ENCODE measurements at places on chromosomes 1 and 21.

- no peak for DNase-seq
Measured at GRCh38 chr1:194830387-194830786, 1644.0 kb upstream of the B3GALT2 start.

DNA sequence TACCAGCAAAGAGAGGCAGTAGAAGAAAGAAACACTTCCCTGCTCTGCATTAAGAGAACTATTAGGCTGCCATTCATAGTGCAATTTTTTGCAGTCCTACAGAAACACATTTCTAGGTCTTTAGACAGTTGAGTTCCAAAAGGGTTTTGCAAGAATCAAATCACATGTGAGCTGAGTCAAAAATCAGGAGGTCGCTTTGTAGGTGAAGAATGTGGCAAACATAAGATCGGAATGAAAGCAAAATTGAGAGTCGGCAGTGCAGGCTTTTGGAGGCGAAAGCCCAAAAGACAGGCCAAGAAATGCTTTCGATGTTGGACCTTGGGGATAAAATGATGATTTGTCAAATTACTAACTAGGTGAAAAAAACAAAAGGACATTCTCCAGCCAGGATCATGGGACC is 213.5 kb upstream of the NRIP1 start:
- no peak for DNase-seq

DNA sequence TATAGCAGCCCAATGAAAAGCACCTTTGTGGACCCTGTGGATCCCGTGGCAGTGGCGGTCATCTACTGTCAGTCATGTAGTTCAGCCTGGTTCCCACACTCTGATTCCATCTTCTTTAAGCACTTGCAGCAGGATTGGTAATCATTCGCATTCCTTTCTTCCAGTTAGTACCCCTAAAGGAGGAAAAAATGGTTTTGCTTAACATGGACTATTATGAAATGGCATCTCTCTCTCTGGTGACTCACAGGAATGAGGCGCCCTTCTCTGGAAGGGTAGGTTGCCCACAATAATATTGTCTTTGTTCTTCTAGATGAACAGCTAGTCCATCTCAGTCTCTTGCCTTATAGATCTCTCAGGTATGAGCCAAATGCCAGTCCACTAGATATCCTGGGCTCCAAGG is 127.9 kb upstream of the MROH9 start:
- DNase-seq, result no peak

DNA sequence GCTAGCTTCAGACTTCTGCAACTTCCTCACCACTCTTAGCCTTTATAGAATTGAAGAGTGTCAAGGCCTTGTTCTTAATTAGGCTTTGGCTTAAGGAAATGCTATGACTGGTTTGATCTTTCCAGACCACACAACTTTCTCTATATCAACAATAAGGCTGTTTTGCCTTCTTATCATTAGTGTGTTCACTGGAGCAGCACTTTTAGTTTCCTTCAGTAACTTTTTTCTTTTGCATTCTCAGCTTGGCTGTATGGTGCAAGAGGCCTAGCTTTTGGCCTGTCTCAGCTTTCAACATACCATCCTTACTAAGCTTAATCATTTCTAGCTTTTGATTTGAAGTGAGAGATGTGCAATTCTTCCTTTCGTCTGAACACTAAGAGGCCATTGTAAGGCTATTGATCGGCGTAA is 8.6 kb downstream of the PRKACB start:
- no peak for DNase-seq

DNA sequence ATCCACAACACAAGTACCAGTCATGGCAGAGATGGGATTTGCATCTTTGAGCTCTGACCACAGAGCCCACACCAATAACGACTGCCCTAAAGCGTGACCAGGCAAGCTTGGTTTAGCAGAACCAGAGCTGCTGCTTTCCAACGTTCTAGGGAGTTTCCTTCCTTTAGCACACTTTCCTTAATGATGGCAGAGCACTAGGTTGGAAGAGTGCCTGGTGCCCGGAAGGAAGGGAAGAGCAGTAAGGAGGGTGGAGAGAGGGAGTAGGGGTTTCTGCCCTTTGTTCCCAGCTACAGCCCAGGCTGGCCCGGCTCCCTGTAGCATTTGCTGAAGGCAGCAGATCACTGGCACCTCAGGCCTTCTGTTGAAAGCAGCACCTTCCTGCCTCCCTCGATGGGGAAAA is 6.1 kb upstream of the EVA1C start:
- no peak for DNase-seq

GRCh38 chr1:211701733-211702132 is 26.3 kb upstream of the NEK2 start:
- no peak for DNase-seq

GRCh38 chr1:53073868-53074311 is 11.9 kb downstream of the PODN start:
- no peak for DNase-seq

DNA sequence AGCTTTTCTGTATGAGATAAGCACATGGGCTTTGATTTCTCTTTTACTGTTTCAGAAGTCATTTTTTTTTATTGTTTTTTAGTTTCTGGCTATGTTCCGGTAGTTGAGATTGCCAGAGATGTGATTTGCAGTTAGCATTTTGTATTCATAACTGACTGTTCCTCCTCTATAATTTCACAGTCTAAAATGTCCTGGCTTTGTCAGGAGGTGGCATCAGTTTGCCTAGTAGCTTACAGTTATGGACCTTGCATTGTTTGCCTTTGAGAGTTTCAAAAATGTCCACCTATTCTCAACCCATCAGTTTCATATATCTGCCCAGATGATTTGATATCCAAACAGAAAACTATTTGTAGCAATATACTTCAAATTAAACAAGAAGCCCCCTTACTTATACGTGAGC is 39.5 kb upstream of the ST6GALNAC3 start:
- DNase-seq, result no peak

DNA sequence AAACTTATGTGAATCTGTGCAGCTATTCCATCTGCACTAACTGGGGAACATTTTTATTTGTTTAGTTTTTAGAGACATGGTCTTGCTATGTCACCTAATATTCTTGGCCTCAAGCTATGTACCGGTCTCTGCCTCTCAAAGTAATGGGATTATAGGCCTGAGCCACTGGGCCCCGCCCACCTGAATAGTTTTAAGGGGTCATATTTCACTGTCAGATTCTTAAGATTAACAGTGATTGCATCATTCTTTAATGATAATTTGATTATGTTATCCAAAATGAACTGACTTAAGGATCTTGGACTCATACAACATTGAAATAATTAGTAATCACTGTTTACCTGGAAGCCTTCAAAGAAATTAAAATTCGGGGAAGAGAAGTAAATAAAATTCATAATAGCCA is 12.6 kb upstream of the KLF18 start:
- no peak for DNase-seq

- no peak for DNase-seq
Measured at GRCh38 chr1:200337410-200337809, 72.4 kb downstream of the ZNF281 start.
